ENCODE measurements at places on chromosomes 13 and 19.

- no peak for DNase-seq
Observed at GRCh38 chr13:25186187-25186586, 14.1 kb upstream of the AMER2 start.

DNA sequence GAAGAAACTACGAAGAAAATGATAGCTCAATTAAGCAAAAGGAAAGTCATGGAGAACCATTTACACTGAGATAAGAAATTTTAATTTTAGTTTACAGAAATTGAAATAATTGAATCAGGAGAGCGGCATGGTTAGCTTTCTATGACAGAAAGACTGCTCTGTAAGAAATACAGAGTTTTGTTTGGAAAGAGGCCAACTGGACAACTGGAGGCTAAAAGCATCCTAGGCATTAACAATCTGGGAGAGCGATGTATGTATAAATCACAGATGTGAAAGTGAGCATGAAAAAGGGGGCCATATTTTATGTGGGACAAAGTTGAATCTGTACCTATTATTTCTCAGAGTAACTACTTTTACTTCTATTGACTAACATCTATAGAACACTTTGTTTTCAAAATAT is 1608.8 kb upstream of the PCDH20 start:
- DNase-seq: no peak

GRCh38 chr19:39405958-39406655 is 540 bp upstream of the ZFP36 start:
- no peak for DNase-seq

DNA sequence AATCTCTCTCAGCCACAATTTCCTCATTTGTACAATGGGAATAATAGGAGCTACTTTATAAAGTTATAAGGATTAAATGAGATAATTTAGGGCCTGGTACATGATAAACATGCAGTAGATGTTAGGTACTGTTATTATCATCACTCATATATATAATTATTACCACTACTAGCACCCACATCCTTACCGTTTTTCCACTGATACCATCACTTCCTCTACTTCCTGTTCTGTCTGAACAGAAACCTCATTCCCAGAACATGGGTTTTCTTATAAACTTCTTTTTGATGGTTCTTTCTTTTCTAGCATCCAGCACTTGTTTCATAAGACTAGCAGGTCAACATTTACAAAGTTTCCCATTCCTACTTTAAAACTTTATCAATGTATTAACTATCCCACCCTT is 6.3 kb downstream of the CDADC1 start:
- DNase-seq: no peak

DNA sequence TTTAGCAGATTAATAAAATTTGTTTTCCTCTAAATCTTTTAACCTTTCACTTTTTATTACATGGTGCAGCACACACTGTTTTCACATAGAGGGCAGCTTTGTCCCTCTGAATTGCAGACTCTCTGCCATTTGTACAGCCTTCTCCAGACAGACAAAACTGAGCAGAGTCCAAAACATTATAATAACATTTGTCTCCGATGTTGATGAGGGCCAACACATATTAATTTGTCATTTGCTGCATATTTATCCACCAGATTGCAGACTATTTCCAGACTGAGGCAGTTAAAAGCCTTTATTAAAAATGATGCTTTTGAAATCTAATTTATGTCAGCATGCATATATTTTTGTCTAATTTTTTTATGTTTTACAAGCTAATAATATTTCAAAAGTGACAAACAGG is 1251.9 kb upstream of the SLC10A2 start:
- no peak for DNase-seq

DNA sequence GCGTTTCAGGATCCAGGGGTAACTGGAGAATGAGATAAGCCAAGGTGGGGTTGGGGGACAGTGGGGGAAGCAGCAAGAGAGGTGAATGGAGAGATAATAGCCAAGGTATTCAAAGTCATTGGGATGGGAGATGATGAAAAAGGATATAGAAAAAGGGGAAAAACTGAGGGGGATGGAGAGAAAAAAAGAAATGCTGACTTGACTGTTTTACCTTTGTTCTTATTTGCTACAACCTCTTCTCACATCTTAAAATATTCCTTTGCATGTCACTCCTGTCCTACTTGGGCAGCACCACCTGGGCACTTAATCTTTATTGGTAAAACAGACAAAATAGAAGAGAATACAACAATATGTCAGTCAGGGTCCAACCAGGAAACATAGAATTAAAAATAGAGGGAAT is 56.0 kb upstream of the FNDC3A start:
- no peak for DNase-seq

GRCh38 chr19:41422955-41423354 is 4.2 kb downstream of the B3GNT8 start:
- DNase-seq: no peak

- DNase-seq: no peak
Observed at GRCh38 chr19:2771786-2772674, 11.0 kb downstream of the SGTA start.

DNA sequence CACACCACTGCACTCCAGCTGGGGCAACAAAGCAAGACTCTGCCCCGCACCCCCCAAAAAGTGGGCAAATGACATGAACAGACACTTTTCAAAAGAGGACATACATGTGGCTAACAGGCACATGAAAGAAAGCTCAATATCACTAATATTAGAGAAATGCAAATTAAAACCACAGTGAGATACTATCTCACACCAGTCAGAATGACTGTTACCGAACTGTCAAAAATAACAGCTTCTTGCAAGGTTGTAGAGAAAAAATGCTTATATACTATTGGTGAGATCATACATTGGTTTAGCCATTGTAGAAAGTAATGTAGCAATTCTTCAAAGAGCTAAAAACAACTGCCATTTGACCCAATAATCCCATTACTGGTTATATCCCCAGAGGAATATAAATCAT is 99.5 kb upstream of the SPATA13 start:
- DNase-seq: no peak

GRCh38 chr19:53892981-53893325 is 11.0 kb downstream of the PRKCG start:
- DNase-seq: peak; percentile 48
